ENCODE measurements at places on chromosomes 2 and 18.

DNA sequence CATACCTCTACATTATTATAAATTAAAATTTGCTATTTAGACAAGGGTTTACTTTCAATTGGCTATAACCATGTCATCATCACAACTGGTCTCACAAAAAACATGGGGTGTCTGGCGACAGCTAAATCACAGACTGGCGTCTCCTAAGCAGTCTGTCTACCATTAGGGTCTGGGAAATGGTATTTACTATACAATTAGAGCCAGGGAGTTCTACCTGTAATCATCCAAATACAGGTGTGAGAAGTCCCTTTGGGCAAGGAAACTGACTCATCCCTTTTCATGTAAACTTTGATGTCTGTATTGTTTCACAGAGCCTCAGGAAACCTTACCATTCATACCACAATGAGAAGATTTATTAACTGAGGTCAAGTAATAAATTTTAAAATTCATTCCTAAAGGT is 126.7 kb downstream of the OLA1 start:
- DNase-seq: no peak

DNA sequence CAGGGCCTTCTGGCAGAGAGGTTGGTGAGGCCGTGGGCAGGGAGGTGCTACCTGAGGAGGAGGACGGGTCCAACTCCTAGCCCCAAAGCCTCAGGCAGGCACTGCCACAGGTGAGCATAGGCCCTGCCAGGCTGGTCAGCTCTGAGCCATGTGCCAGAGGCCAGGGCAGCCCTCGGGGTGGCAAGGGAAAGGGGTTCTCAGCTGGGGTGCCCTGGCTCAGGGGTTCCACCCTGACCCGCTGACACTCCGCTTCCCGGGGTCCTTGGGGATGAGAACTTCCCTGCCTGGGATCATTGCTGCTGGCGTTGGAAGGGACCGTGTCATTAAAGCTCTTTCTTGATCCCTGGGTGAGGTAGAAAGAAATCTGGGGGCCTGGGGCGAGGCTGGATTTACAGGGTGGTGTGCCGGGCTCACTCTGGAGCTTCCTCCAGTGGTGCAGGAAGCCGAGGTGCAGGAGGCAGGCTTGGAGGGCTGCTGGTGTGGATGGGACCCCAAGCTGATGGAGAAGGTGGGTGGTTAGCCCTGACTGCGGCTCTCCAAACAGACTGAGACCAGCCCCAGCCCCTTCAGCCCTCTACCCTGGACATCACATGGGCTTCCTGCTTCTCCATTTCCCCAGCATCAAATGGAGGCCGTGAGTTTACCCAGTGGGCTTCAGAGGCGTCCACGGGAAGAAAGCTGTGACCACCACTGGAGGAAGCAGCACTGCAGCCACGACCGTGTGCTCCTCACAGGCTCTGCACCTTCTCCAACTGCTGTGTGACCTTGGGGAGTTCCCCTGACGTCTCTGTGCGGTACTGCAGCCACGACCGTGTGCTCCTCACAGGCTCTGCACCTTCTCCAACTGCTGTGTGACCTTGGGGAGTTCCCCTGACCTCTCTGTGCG is 295.2 kb downstream of the NDUFA10 start:
- DNase-seq: no peak

DNA sequence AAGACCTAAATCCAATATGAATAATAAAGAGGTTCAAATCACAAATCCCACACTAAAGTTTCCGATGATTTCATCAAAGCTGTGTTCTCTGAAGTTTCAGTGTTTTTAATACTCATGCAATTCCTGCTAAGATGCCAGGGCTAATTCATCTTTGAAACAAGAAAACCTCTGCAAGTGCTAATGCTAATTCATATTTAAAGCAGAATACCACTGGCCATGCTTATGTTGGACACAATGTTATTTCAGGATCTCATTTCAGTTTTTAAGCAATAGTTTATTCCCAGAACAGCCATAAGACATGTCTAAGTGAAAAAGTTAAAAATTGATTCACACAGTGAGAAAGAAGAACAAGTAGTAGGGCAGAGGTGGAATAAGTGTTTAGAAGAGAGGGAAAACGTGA is 62.8 kb downstream of the GRB14 start:
- no peak for DNase-seq

DNA sequence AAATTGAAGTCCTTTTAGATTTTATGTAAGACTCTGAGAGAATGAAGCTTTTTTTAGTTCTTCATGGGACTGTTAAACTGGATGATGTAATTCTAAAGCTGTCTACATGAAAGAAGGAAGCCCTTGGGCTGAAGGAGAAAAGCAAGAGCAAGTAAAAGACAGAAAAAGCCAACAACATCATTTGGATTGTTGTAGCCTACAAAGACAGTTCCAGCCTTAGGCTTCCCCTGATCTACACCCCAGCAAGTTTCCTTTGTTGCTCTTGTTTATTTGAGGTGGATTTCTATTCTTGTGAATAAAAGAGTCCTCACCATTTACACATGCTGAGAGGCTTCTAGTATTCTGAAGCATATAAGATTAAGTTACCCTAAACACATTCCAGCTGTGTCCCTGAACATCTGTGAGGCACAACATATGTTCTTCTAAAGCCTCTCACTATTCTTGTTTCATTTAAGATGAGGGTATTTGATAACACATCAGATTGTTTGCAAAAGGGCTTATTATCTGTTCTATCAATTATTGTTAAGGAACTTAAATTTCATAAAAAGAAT is 377.8 kb downstream of the LNPK start:
- no peak for DNase-seq

DNA sequence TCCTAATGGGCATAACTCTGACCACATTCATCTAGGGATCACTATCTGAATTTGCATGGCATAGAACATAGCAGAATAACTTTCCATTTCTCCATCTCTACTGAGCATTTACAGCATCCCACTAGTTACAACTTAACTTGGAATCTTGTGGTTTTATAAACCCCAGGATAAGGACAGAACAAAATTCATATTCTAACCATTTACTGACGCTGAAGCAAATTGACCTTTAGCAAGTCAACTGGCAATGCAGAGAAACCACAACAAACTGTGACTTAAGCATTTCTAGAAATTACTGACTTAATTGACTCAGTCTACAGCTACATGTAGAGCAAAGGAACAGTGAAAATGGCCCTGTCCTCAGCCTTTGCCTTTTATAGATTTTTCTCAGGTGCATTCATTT is 61.2 kb downstream of the DCC start:
- DNase-seq: no peak

GRCh38 chr2:41475959-41476358 is 571.9 kb upstream of the PKDCC start:
- DNase-seq: no peak

DNA sequence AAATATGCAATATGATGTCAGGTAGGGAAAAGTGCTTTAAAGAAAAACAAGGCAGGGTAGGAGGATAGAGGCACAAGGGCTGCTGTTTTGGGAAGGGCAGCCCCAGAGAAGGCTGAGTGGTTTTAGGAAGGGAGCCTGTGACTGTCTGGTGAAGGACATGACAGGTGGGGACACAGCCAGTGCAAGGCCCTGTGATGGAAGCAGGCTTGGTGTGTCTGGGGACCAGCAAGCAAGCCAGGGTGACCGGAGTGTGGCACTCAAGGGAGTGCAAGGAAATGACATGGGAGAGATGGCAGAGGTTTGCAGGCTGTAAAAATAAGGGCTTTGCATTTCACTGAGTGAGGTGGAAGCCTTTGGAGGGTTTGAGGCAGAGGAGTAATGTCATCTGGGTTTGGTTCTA is 62.0 kb downstream of the LTBP1 start:
- DNase-seq: no peak

GRCh38 chr2:6452702-6453481 is 412.8 kb downstream of the CMPK2 start:
- no peak for DNase-seq

GRCh38 chr2:223102040-223102400 is 50.0 kb downstream of the KCNE4 start:
- no peak for DNase-seq

- no peak for DNase-seq
These were observed 294.3 kb downstream of the KCNJ3 start for GRCh38 chr2:154992826-154993225.

GRCh38 chr2:60641811-60642788 is 88.6 kb upstream of the BCL11A start:
- peak; percentile 47 for DNase-seq
